ENCODE measurements at places on chromosomes 6 and 20.
A peak's percentile ranks its signal among the peaks of the same experiment; 100 is the strongest.

GRCh38 chr20:20199361-20200160 lies 147.2 kb downstream of the CFAP61 start:
- no peak for DNase-seq

- no peak for DNase-seq
Measured at GRCh38 chr20:51159981-51160380, 137.1 kb upstream of the KCNG1 start.

- DNase-seq, result no peak
Measured at GRCh38 chr6:36735110-36736071, 37.8 kb downstream of the RAB44 start.

DNA sequence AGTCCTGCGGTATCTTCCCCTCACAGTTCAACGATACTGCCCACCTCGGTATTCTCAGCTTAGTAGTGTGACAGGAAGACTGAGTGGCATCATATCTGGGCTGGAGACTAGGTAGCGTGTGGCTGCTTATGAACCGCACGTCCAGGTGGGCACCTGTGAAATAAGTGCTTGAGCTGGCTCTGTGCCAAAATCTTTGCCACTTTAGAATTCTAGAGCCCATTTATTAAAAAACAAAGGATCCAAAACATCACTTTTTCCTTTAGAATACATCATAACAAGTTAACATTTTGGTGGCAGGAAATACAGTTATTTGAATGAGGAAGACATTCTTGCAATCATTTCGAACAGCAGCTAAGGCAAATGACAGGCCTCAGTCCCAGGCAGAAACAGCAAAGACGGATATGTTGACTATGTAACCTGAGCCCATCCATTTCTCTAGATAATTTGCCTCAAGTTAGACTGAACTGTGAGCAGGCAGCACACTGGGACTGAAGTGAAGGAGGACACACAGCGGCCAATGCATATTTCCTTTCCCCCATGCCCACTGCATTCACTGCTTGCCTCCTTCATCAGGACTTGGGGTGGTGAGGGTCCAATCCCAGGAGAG lies 136.6 kb downstream of the GMDS start:
- DNase-seq, result no peak

- DNase-seq, result no peak
Measured at GRCh38 chr6:4804095-4804494, 27.9 kb downstream of the CDYL start.

- no peak for DNase-seq
Measured at GRCh38 chr6:18632670-18633410, 245.7 kb downstream of the RNF144B start.

- DNase-seq, result no peak
Measured at GRCh38 chr6:93964321-93964720, 545.0 kb upstream of the EPHA7 start.

GRCh38 chr6:87540539-87540938 lies 49.2 kb downstream of the RARS2 start:
- no peak for DNase-seq

DNA sequence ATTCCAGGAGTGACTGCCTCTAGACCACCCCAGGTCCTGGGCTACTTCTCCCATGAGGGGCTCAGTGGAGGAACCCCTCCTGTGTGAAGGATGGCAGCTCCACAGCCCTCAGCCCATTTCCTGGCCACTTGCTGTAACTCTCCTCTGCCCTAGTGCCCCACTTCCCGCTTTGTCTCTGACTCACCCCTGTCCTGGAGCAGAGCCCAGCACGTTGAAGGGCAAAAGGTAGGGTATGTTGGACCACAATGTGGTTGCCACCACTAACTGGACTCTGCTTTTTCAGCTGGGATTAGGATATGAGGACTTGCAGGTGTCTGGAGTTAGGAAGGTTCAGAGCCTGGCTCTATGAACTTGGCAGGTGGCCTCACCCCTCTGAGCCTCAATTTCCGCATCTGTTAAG lies 2.4 kb downstream of the MYBL2 start:
- DNase-seq, result no peak

GRCh38 chr20:17565169-17565845 lies 4.6 kb upstream of the DSTN start:
- no peak for DNase-seq

DNA sequence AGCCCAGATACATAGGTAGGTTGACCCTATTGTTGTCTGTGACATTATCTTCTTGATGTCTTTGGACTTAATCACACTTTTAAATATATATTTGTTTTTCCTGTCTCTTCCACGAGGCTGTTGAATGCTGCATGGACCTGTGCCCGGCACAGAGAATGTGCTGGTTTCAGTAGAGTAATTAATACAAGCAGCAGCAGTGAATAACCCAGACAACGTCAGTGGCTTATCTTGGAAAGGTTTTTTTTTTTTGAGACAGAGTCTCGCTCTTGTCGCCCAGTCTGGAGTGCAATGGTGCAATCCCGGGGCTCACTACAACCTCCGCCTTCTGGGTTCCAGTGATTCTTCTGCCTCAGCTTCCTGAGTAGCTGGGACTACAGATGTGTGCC lies 108.2 kb downstream of the CDH26 start:
- no peak for DNase-seq

DNA sequence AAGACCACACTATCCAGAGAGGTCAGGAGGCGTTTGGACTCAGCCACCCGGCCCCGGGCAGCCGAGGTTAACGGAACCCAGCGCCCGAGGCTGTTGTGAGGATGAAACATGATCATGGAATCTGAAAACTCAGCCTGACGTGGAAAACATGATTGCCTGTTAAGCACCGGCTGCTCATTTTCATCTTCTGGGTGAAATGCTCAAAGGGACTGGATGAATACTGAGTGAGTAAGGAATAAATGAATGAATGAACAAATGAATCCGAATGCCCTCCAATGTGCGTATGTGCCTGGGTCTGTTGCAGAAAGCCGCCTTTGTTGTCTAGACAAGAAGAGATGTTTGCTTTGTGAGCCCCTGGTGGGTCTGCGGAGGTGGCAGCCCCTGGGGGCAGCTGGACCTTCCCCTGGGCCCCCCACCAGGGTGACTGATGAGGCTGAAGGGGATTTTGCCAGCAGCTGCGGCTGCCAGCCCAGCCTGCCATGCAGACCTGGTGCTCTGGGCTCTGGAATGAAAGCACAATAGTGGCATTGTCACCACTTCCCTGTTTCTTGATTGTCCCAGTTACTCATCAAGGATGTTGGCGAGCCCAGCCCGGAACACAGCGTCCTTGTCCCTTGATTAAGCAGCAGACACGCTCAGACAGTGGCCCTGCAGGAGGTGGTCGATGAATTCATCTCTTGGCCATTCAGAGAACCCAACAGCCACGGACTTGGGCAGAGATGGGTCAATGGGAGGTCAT lies 211.1 kb downstream of the ANKRD60 start:
- DNase-seq, result no peak

DNA sequence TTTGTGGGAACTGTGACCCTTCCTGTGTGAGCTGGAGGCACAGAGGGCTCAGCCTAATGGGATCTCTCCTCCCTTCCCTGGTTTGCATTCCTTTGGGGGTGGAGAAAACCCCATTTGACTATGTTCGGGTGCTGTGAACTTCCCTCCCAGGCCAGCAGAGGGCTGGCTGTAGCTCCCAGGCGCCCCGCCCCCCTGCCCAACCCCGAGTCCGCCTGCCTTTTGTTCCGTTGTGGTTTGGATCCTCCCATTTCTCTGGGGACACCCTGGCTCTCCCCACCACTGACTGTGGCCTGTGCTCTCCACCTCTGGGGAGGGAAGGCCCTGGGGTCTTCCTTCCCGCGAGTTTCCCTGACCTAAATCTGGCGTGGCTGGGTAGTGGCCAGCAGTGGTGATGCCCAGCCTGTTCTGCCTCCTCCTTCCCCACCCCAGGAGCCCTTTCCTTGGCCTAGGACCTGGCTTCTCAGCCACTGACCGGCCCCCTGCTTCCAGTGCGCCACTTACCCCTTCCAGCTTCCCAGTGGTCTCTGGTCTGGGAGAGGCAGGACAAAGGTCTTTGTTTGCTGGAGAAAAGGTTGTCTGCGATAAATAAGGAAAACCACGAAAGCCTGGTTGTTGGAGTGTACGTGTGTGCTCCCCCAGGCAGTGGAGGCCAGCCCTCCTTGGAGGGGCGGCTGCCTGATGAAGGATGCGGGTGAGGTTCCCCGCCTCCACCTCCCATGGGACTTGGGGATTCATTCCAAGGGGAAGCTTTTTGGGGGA lies 4.9 kb downstream of the VEGFA start:
- peak; percentile 53 for DNase-seq

DNA sequence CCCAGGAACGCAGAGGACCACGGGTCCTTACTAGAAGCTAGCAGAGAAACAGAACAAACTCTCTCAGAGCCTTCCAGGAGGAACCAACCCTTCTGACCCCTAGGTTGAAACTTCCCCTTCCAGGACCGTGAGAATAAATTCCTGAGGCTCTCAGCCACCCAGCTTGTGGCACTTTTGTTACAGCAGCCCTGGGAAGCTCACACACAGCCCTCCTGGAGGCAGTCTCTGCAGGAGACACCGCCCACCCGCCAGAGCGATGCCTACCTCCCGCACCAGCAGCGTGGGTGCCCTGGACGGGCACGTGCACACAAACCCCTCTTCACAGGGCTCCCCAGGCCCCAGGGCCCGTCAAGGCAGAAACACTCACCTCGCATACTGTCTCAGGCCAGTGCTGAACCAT lies 4.2 kb downstream of the RNASET2 start:
- DNase-seq, result peak; percentile 26

- DNase-seq, result no peak
Measured at GRCh38 chr6:107304421-107305025, 154.8 kb downstream of the PDSS2 start.

- DNase-seq, result no peak
Measured at GRCh38 chr6:24566020-24566767, 71.4 kb downstream of the ALDH5A1 start.

DNA sequence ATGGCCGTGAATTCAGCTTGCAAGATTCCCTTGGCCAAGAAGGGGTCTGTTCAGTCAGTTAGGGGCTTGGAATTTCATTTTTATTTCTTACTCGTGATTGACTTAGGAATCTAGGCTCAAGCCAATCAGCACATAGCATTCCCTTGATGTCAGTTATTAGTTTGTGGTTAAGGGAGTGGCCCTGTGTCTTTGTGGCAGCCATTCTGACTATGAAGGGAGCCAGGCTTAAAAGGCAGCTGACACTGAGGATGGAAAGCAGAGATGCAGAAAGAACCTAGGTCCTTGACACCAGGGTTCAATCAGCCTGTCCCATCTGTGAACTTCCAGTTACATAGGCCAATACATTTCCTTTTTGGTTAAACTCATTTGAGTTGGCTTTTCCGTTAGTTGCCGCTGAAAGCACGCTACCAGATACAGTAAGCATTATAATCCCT lies 48.1 kb downstream of the MCUR1 start:
- DNase-seq, result no peak

- no peak for DNase-seq
Measured at GRCh38 chr6:41505122-41506049, 40.8 kb upstream of the FOXP4 start.

All from stimulated activated naive CD4-positive, alpha-beta T cell treated with Interleukin-2 at 50 U/mL for 16 hours (primary cell).